ENCODE measurements at places on chromosomes 13 and 19. TPM values are rescaled to one million over a fixed set of nuclear protein-coding genes. Genes with fewer than 3 reads are reported as not detected.

Gene PSG7
- not detected for total RNA-seq

Gene WTIP
- total RNA-seq: 2.7 TPM

Gene INAFM1
- total RNA-seq: 1.5 TPM

Gene RHPN2
- total RNA-seq: 7.6 TPM

Gene PHF11
- total RNA-seq: 14.2 TPM

Gene CD70
- not detected for total RNA-seq

Gene PSG6
- not detected for total RNA-seq

Measured in liver (tissue), 10 donors.